Stimulated activated CD8-positive, alpha-beta memory T cell treated with anti-CD3 and anti-CD28 coated beads, Interleukin-4, amount 100 ng/mL, for 4 hours (primary cell): ENCODE measurements at places on chromosomes 5 and 9.

DNA sequence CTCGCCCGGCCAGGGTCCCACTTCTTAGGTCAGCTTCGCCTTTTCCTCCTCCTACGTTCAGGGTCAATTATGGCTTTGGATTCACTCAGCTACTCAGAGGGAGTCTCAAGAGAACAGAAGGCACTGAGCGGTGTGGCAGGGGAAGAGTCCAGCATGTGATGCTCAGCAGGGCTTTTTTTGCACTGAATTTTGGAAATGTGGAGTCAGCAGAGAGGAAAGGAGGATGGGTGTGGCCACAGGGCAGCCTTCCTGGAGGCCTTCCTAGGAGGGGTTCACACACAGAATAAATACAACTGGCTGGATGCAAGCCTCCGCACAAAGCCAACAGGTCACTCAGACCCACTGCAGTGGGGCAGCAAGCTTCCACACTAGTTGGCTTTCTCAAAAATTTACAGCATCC is 4.8 kb downstream of the NAIF1 start:
- no peak for DNase-seq

- no peak for DNase-seq
These were observed 31.1 kb downstream of the PTTG1 start for GRCh38 chr5:160452795-160453194.

DNA sequence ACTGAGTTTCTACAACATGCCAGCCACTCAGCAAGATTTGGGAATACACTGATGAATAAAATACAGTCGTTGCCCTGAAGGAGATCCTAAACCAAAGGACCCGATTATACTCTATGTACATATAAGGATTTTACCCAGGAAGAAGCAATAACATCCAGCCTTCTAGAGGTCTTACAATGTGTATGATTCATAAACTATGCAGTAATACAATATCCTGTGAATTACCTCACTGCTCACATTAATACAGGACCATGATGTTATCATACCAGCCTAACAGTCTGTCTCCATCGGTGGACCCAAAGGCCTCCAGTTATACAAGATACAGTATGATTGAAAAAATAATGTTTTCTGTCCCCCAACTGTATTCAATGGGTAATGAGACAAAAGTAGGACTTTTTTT is 310.5 kb upstream of the TRPM3 start:
- DNase-seq, result no peak

- DNase-seq, result no peak
These were observed 1937.1 kb upstream of the WWC1 start for GRCh38 chr5:166354332-166354731.

DNA sequence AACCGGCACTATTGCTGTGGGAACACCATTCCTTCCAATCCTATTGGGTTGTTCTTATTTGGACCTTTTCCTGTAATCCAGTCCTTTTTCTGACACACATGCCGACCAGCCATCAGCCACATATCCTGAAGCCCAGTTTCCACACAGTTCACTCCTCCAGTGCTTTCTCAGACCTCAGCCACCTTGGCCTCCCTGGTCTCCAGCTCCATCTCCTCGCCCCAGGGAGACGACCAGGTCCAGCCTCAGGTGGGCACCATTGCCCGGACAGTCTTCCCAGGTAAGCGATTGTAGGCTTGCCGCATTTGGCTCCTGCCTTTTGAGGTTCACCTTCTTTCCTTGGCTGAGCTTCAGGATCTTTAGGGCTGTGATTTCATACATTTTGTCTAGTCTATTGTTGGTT is 15.2 kb upstream of the TERT start:
- no peak for DNase-seq

GRCh38 chr9:114432323-114433067 is 44.7 kb upstream of the AKNA start:
- DNase-seq, result no peak

DNA sequence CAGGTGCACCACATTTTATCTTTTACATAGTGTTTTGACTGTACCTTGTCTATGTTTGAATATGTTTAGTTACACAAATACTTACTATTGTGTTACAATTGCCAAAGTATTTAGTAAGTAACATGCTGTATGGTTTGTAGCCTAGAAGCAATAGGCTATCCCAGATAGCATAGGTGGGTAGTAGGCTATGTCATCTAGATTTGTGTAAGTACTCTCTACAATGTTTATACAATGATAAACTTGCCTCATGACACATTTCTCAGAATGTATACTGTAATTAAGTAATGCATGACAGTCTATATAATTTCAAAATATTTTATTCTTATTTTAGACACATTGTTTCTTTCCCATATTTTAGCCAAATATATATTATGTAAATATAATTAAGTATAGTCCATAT is 836.8 kb upstream of the CDH9 start:
- no peak for DNase-seq

GRCh38 chr9:113454914-113455761 is 8.4 kb upstream of the RGS3 start:
- no peak for DNase-seq

DNA sequence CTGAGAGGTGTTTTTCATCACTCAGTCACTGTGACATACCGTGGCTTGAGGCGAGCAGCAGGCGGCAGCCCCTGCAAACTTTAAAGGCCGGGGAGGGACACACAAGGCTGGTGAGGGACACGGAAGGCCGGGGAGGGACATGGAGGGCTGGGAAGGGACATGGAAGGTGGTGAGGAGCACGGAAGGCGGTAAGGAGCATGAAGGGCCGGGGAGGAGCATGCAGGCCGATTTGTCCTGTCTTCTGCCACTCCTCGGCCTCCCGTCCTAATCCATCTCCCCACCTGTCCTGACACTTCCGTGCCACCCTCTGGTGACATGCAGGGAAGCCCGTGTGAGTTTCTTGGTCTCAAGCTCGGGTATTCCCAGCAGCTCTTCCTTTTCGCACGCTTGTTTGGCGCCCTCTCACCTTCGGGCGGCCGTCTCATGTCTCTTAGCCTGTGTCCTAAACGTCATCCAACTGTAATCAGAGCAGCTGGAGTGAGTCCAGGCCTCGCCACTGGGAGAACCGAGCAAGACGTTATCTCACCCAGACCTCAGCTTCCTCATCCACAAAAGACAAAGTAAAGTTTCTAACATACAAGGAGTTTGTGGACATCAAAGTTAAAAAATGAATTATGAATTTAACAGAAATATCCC is 126.5 kb downstream of the MRPL36 start:
- no peak for DNase-seq

DNA sequence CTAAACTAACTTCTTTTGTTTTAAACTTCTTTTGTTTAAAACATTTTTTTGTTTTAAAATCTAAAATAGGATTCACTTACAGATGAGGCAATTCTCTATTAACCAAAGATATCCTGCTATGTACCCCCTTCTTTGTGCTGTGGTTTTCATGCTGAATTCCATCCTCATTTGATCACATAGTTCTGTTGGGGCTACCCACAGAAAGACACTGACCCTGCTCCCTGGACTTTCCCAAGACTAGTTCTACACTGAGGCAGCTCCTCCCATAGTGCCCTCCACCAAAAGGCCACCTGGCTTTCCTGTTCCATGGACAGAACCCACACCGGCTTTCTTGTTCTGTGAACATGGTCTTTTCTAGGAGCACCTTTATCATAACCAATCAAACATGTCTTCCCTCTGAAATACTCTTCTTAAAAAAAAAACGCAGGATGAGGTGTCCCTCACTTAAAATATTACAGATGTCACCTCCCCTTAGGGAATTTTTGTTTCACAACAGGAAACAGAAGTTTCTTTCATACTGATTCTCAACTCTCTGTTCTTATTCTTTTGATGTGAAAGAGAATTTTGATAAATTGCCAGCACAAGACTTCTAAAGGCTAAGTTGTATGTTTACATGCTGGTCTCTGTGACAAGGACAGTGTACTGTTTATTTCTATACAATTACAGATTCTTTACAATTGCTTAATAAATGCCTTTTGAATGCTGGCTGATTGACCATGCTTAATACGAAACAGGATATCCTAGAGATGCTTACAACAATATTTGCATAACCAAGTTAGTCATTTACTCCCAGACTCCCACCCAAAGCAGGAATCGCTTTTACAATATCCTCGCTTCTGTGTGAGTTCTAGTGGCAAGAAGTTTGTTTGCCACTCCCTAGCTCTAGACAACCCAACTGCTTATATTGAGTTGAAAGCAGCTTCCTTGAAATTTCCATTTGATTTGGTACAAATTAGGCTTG is 300.4 kb downstream of the DTWD2 start:
- DNase-seq, result no peak

DNA sequence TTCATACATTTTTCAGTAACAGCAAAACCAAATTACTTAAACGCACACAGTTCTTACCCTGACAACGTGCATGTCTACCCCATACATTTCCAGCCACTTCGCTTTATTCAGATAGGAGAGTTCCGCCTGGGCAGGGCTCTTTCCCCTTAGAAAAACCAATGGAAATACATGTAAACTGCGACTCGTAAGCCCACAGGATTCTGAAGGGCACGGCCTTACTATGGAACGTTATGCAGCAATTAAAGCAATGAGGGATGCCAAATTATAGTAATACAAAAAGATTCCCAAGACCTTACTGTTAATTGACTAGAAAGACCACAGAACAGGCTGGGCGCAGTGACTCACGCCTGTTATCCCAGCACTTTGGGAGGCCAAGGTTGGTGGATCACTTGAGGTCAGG is 64.5 kb downstream of the EPB41L4B start:
- DNase-seq, result no peak

DNA sequence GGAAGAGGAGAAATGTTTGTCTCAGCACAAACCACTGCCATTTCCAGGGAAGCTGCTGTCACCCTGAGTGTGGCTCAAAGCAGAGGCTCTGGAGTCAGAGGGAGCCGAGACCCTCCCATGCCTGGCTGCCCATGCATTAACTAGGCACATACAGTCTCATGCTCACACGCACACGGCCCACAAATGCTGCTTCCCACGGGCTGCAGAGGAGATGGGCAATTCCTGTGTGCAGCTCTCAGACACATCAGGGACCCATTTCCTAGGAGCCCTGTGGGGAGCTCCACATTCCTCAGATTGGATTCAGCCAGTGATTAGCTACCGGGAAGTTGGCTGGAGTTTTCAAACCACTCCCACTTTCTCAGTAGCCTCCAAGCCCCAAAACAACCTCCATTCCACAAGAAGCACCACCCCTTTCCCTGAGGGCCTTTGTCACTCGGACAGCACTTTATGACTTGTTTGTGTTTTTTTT is 9.1 kb upstream of the PTGES start:
- no peak for DNase-seq

GRCh38 chr5:67453111-67453905 is 256.7 kb upstream of the CD180 start:
- no peak for DNase-seq

DNA sequence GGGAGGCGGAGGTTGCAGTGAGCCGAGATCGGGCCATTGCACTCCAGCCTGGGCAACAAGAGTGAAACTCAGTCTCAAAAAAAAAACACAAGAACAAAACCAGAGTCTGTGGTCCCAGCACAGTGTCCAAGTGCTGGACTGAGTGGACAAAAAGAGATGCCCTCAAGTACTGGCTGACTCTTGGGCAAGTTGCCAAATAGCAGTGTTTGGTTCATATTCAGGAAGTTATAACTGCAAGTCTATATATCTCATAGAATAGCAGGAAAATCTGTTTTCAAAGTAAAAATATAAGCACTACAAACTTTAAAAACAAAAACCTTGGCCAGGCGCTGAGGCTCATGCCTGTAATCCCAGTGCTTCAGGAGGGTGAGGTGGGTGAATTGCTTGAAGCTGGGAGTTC is 7.3 kb downstream of the HABP4 start:
- DNase-seq, result no peak

DNA sequence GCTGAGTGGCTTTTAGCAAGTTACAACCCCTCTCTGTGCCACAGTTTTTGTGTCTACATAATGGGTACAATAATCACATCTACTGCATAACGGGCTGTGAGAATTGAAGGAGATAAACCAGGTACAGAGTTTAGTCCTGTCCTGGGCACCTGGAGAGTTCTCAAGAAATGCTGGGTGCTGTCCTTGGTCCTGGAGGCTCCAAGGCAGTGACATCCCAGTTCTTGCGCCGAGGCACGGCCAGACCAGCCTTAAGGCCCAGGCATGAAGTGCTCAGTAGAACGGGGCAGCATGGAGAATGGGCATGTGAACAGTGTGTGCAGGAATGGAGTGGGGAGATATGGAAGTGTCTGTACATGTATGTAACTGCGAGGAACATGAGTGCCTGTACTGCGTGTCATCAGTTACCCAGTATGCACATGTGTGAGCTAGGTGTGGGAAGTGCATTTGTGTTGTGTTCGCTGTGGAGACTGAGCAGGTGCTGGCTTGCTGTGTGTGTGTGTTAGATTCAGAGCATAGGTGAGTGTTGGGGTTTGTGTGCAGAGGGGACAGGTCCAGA is 6.3 kb upstream of the UNC5A start:
- no peak for DNase-seq

DNA sequence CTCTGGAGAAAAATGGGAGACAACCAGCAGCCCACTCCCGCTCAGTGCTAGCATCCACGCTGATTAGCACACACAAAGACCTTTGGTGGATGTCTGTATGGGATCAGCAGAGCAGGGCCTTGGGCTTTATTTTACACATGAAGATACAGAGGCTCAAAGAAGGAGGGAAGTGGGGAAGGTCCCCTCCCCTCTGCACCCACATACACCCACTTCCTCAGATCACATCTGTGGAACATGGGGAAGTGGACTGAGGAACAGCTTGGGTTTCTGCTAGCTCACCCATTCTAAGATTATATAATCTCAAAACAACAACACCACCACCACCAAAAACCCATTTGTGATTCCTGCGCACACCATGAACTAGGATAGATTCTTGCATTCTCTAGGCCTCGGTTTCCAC is 14.0 kb downstream of the GGTA1 start:
- DNase-seq, result no peak

DNA sequence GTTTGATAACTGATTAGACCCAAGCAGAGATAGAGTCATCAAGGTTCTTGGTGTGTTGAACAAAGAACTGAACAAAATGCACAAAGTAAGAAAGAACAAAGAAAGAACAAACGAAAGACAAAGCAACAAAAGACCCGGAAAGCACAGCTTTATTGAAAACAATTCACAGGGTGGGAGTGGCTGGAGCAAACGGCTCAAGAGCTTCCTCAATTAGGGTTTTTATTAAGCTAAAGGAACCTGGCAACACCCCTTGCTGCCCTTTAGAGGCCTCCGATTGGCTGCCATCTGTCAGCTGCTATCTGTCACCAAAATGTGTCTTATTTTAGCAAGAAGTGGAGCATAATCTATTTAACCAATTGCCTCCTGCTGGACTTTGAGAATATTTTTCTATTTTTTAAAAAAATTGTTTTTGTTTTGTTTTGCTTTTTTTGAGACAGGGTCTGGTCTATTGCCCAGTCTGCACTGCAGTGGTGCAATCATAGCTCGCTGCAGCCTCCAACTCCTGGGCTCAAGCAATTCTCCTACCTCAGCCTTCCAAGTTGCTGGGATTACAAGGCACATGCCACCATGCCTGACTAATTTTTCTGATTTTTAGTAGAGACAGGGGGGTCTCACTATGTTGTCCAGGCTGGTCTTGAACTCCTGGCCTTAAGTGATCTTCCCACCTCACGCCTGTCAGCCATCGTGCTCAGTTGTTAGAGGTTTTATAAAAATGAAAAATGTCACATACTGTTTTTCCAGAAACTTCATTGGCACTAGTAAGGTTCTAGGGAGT is 7.7 kb upstream of the ABO start:
- no peak for DNase-seq
